AG09309 (cell line): ENCODE measurements at places on chromosomes 6 and 20.
A peak's percentile ranks its signal among the peaks of the same experiment; 100 is the strongest.

- DNase-seq = no peak
Measured at GRCh38 chr20:63348828-63349515, 12.2 kb downstream of the CHRNA4 start.

DNA sequence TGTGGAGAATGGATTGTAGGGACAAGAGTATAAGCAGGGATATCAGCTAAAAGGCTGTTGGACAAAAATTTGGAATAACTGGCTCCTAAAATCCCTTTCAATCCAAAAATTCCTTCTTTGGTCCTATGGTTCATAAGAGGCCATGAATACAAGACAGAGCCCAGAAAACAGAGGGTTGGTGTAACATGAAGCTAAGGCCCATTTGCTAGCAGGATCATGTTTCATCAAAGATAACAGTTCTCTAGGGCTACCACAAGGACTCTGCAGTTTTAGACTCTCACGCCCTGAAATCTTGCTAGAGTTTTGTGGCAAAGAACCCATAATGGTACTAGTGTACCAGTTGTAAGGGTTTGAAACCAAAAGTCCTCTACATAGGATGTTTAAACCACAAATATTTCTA is 327.8 kb upstream of the TBX18 start:
- DNase-seq = no peak

DNA sequence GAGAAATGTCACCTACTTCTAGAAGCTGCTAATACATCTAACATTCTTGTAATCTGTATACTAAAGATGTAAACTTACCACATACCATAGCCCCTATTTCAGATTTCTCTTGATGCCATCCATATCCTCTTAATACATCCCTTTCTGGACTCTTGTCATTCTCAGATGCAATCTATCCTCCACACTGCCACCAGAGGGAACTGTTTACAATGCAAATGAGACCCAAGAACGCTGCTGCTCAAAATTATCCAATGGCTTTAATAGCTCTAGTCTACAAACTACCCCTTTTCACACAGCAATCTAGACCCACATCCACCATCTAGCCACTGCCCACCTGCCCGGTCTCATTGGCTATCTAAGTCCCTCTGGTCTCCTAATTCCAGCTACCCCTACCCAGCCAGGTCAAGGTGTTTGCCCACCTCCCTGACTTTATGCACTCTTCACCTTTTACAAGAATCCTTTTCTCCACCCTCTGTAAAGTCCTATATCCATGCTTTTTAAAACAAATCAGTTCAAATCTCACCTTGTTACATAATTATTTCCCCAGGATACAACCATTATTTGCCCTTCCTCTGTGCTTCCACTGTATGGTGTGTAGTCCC is 14.8 kb downstream of the FAXC start:
- DNase-seq = peak; percentile 28

- no peak for DNase-seq
Measured at GRCh38 chr6:44670146-44670545, 282.6 kb downstream of the CDC5L start.

DNA sequence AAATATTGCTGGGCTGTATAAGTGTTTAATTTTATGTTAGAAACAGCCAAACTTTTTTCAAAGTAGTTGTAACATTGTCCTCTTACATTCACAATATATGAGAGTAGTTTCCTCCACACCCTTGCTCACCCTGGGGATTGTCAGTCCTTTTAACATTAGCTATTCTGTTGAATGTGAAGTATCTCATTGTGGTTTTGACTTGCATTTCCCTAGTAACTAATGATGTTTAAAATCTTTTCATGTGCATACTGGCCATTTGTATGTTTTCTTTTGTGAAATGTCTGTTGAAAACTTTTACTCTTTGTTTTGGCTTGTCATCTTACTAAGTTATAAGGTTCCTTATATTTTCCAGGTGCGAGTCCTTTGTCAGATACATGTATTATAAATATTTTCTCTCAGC is 32.9 kb downstream of the TRIM38 start:
- no peak for DNase-seq

DNA sequence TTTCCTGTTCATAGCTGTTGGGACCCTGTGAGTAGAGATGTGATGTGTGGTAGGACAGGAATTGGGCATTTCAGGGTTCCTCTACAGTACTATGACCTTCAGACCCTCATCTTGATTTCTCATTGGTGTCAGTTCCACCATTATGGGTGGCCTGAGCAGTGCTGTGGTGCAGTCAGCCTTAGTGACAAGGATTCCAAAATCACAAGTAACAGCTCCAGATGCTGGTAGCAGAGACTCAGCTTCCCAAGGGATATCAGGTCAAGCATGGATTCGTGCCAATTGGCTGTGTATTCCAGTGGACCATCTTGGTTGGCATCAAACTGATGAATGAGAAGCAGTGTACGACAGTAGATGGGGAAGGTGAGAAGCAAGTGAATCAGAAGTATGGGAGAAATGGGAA is 3.8 kb downstream of the SMIM26 start:
- no peak for DNase-seq

GRCh38 chr20:60863548-60863947 is 388.5 kb upstream of the CDH4 start:
- DNase-seq = no peak

DNA sequence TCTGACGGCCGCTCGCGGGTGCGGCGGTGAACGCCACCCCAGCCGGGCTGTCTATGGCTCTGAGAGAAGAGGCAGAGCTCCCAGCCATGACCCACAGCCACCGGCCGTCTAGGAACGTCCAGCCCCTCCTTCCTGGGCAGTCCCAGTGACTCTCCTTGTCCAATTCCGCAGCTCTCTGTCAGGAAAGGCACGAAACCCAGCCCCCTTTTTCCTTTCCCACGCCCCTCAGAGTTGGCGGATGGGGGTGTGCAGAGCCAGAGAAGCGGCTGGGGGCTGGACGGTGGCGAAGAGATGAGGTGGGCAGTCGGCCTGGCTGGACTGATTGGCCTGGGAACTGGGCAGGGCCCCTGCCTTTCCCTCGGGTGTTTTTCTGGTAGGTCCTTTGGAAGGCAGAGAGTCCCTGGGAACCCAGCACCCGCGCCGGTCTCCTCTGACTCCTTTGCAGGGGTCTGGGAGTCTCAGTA is 1.5 kb downstream of the EBF4 start:
- DNase-seq = no peak

DNA sequence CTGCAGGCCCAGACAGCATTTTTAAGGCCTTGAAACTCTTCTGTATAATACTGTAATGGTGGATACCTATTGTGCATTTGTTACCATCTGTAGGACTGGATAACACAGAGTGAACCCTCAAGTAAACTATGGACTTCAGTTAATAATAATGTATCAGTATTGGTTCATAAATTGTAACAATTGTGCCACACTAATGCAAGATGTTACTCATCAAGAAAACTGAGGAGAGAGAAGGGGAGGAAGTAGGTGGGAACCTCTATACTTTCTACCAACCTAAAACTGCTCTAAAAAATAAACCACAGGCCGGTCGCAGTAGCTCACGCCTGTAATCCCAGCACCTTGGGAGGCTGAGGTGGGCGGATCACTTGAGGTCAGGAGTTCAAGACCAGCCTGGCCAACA is 10.8 kb downstream of the MAPK13 start:
- DNase-seq = no peak

GRCh38 chr6:111841822-111842221 is 31.4 kb downstream of the FYN start:
- no peak for DNase-seq

DNA sequence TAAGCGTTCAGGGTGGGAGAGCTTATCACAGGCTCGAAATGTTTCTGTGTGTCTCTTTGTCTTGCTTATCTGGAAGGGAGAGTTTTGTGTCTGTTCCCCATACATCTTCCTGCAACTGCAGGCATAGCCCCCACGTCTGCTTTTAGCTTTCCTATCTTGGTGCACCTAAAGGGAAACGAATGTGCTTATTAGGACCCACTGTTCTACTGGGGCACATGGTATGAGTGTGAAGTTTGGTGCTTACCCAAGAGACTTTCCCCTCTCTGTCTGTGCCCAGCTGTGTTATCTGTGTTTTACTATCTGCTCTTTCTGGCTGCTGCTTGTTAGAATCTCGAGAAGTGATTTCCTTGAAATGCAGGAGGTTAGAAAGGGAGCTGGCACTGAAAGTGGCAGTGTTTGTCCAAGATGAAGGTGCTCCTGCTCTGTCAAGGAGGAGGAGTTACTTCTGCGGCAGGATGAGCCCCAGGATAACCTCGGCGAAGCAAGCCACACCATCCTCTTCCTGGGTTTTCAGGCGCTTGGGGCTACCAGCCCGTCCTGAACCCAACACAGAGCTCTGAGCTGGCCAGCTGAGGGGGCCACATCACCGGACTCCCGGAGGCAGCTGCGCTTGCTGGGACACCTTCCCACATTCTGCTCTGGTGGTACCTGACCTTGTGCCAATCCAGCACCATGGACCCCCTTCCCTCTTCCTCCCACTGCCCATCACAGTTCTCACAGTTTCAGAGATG is 23.4 kb downstream of the DYNLT1 start:
- DNase-seq = no peak

- no peak for DNase-seq
Measured at GRCh38 chr20:62294516-62294915, 8.3 kb upstream of the ADRM1 start.

DNA sequence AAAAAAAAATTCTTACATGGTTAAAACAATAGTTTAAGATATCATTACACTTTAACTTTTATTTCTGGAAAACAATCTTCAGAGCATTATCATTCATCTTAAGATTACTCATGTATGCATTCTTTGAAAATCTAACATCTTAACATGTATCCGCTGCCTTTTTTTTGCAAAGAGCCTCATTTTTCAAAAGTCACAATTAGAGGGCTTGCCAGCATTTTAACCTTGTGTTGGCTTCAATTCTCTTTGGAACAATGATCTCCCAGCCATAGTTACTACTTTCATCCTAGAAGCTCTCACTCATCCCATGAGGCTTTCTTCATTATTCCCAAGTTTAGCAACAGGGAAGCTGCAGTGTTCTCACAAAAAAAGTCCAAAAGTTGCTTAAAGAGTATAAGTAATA is 330.8 kb downstream of the BCKDHB start:
- no peak for DNase-seq

GRCh38 chr6:123967905-123968304 is 164.2 kb downstream of the NKAIN2 start:
- DNase-seq = no peak

- DNase-seq = no peak
Measured at GRCh38 chr20:57444394-57445048, 53.3 kb downstream of the RBM38 start.

GRCh38 chr20:31809661-31810060 is 9.5 kb upstream of the MYLK2 start:
- no peak for DNase-seq

- DNase-seq = no peak
Measured at GRCh38 chr6:12333128-12333527, 43.0 kb downstream of the EDN1 start.

DNA sequence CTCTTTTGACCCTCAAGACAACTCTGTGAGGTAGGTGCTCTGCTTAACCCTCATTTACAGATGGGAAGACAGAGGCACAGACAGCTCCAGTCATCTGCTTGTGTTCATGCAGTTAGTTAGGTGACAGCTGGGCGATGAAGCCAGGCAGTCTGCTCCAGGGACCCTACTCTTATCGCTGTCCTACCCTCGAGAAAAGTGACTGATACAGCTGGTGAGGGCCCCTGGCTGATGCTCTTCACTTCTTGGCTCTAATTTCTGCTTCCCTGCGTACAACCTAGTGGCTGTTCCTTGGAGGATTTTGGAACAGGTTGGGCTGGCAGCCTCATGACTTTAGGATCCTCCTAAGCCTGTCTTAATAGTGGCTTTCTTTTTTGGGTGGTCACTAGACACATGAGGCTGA is 9.1 kb upstream of the TJAP1 start:
- DNase-seq = no peak

- no peak for DNase-seq
Measured at GRCh38 chr6:89675949-89676748, 37.6 kb upstream of the LYRM2 start.

- no peak for DNase-seq
Measured at GRCh38 chr6:122861594-122861993, 72.5 kb downstream of the SMPDL3A start.

DNA sequence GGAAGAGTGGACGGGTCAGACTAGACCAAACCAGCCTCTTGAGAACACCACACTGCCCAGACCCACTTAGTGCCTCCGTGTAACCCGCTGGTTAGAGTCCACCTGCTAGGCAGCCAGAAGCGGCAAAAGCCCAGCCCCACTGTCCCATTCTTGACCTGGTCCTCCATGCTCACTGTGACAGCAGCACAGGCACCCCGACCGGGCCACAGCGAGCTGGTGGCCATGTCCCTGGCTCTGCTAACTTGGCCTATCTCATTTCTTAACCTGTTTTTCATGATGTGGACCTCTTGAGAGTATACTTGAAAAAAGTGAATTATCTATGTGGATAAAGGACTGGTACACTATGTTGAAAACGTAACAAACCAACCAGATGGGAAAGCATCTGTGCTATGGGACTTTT is 44.9 kb upstream of the TMEM181 start:
- no peak for DNase-seq

- no peak for DNase-seq
Measured at GRCh38 chr6:42418724-42419123, 33.0 kb downstream of the TRERF1 start.

DNA sequence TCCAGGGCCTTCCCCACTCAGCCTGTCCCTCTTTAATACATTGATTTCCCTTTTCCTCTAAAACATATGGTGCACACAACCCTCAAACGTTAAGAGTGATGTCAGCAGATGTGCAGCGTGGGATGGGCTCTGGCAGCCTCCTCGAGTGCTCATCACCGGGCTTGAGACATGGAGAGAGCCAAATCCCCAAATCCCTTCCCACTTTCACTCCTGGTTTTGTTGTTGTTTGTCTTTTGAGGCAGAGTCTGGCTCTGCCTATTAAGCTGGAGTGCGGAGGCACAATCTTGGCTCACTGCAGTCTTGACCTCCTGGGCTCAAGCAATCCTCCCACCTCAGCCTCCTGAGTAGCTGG is 5.8 kb upstream of the PLTP start:
- no peak for DNase-seq

DNA sequence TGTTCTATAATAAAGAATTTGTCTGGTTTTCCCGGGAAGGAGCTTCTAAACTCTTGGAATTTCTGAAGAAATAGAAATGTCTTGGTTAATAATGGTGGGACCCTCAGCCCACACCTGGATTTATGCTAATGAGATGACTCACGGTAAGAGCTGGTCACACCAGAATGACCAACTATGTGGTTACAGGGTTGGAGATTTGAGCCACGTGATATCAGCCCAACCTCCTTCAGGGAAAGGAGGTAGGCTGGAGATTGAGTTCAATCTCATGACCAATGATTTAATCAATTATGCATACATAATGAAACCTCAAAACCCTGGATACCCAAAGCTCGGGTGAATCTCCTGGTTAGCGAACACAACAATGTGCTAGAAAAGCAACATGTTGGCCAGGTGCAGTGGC is 22.1 kb upstream of the CDKN1A start:
- DNase-seq = no peak

GRCh38 chr6:139436200-139436956 is 61.9 kb upstream of the CITED2 start:
- no peak for DNase-seq

- peak; percentile 35 for DNase-seq
Measured at GRCh38 chr6:136526196-136526930, 23.9 kb downstream of the MAP7 start.

GRCh38 chr6:133191323-133191722 is 49.8 kb upstream of the EYA4 start:
- no peak for DNase-seq
